ENCODE measurements at places on chromosomes 7 and 10.

- no peak for DNase-seq
These were observed 470.0 kb downstream of the SUGCT start for GRCh38 chr7:40604601-40605438.

DNA sequence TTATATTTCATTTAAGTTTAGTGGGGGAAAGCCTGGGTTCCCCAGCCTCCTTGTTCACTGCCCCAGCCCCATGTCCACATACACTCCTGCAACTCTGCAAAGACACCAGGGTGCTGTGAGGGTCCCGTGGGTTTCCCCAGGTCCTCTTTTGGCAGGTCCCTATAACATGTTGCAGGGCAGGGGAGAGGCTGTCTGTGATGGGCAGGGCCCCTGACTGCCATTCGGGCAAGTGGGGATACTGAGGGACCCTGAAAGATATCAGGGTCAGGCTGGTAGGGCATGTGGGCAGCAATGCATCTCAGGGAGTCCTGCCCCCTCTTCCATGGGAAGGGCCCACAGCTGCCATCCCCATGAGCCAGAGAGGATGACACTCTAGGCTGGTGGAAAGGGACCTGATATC, 28.4 kb downstream of the RASGEF1A start:
- DNase-seq, result no peak

DNA sequence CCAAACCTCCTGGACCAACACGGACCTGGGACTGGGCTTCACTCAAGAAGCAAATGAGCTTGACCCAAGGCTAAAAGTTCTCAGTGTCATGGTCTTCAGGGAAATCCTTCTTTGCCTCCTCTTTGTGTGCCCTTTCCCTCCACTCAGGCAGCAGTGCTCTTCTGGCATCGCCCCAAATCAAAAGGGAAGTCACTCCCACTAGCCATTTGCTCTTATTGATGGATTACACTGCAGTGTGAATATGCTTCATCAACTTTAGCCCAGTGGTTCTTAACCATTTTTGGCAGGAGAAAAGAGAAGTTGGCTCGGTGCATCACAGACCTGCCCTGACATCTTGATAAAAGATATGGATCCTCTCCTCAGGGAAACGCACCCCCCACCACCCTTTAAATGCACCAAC, 19.2 kb upstream of the IKZF1 start:
- DNase-seq, result no peak

GRCh38 chr10:109647627-109648026, 275.7 kb downstream of the XPNPEP1 start:
- no peak for DNase-seq

DNA sequence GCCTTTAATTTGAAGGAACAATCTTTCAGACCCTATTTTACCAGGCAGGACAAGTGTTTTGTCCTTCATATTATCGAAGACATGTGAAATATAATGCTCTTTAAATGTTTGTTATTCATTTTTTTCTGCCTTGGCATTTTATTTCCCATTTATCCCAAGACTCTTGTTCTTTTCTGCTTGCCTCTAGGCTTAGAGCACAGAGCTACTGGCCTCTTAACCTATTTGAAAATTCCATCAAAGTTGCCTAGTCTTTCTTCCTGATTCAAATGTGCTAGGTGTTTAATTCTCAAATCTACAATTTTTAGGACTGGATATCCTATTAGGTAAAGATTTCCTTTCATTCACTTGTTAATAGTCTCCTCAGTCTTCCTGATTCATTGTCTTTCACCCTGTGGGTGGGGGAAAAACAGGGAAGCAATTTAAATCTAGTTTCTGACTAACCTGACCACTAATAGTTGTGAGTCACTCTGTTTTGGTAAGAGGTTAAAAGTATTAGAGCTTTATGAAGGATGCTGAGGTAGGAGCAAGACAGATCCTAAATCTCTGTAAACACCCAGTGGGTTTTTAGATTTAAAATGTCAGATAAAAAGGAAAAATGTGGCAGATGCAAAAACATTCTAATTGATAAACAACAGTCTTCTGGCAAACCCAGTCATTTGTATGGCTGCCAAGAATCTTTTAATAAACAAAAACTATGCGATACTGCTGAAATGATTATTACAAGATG, 1.5 kb downstream of the LIPK start:
- DNase-seq, result no peak

DNA sequence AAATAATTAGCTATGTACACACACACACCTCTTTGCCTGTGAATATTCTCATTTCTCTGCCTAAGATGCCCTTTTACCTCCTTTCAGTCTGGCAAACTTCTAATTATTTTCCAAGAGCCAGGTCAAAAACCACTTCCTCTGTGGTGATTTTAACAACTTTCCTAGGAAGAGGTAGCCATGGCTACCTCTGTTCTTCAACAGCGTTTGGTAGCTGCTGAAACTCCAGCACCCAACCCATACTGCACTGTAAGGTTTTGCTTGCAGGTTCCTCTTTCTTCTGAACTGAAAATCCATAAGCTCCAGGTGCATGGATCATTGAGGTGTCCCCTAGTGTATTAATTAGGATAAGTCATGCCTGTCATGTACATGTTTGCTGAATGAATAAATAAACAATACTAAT, 25.6 kb downstream of the NRCAM start:
- DNase-seq, result no peak

DNA sequence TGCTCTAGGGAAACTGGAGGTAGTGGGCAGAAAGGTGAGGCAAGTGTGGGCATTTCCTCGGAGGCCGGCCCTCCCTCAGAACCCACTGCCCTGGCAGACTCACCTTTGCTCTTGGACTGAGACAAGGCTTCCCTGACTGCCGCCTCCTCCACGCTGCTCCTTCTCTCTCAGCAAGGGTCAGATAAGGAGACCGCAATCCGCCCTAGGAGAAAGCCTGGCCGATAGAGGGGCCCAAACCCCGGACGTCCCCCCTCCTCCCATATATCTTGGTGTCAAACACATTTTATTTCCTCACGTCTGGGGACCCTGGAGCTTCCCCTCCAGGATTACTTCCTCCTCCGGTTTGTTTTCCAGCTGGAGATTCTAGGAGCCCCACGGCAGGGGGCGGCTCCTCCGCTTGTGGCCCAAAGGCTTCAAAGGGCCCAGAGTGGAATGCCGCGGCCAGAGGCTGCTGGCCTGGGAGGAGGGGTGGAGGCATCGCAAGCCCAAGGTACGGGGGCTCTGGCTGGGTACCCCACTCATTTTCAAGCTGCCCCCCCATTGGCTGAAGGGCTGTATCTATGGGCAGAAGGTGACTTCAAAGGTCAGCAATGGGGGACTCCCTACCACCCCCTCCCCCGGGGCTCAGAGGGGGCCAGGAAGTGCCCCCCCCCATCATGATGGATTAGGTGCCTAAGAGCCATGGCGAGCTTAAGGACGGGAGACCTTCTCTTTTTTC, 31.7 kb upstream of the LBX1 start:
- no peak for DNase-seq

DNA sequence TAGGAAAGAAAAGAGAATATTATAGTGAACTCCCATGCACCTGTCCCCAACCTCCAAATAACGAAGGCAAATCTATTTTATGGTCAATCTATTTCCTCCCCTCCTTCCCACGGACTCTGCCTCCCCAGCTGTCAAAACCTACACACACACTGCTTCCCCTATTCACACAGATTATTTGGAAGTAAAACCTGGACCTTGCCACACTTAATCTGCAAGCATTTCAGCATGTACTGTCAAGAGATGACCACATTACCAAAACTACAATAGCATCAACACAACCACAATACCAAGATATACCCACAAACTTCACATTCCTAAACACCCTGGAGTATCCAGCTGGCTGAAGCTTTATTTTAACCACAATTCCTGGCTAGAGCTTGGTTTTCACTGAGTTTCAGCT, 27.8 kb upstream of the KCNK18 start:
- no peak for DNase-seq

DNA sequence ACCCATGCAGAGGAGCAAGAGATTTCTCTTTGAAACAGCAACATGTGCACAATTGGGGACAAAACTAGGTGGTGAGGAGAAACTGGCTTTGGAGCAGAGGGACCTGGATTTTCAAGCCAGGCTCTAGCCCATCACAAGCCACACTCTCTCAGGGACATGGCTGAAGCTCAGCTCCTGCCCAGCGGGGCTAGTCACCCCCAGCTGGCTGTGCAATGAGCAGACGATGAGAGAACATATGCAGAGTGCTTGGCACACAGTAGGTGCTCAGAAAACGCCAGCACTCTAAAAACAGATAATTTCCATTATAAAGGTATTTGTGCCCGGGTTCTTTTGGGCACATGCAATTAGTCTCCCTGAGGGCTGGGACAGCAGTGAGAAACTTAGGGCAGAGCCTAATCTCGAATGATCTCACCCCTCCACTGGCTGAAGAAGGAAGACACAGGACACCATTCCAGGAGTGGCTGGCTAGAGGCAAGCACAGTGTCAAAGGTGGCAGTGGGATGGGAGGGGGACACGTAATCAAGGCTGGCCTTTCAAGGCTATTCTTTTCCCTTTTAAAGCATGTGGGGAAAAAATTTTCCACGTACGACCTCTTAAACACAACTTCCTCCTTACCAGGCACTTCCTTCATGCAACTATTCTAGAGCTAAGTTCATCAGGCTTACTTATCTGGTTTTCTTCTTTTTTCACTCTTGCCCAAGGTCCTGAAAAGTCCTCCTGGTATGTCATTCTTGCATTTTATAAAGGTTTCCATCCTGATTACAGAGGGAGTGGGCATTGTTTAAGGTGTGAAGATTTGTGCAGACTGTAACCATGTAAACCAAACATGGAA, 15.1 kb downstream of the FAM53B start:
- DNase-seq, result no peak

DNA sequence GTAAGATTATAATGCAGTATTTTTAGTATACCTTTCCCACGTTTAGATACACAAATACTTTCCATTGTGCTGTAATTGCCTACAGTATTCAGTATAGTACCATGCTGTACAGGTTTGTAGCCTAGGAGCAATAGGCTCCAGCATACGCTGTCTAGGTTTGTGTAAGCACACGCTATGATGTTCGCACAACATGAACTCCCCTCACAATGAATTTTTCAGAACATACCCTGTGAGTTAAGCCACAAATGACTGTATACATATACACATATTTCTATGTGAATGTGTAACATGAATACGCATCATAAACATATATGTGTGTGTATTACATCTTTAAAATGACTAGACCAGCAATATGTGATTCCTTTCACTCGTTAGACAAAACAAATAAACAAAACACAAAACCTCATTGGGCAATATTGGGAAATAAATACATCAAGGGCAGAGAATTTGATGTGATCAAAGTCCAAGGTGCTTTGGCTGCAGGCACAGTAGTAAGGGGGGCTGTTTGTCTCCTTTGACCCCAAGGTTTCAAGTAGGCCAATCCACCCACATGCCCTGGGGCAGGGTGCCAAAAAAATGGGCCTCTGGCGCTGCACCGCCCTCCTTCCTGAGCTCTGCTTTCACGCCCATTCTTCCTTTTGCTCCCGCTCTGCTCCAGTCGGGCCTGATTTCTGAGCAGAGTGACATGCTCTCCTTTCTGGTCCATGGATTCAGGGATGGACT, 33.9 kb downstream of the CHN2 start:
- DNase-seq, result no peak

GRCh38 chr7:135959646-135960363, 17.4 kb downstream of the MTPN start:
- DNase-seq, result no peak

DNA sequence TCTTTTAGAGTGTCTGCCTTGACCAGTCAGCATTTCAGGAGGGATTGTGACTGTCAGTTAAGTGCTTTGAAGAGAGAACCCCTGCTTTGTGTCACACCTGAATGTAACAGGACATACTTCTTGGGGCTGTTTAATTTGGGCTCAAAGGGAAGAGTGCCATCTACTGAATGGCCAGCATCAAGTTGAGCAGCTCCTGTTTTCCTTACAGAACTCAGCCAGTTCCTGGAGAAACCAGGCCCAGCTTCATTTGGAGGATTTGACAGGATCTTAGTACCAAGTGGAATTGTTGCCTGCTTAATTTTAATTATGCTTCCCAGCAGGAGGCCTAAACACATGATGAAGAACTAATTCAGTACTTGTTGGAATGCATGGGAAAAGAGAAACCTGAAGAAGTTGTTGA, 8.3 kb downstream of the ADD3 start:
- DNase-seq, result no peak

- DNase-seq, result peak; percentile 64
These were observed at the start of gene ZPBP for GRCh38 chr7:50092579-50093491. Gene ZPBP, minus strand, starts transcription at chr7:50093246. Its CDS starts 52 bp downstream, at chr7:50093194.

DNA sequence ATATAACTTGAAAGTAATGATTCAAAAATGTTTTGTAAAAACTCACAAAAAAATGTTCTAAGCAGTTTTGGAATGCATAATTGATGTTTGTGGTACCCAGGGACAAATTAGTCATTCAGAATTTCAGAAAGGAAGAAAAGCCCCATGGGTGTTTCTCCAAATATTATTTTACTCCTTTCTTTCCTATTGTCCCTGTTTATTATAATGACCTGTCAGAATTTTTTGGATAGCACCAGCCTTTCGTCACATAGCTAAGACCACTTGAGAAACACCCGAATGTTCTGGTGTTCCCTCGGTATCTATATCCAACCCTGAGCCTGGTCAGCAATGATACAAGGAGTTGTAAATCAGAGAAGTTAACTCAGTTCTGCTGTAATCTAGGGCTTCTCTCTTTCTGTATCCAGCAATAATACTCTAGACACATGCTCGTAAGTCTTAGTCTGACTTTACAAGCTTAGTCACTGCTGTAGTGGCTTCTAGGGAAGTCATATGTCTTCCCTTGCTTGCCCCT, 64.8 kb upstream of the MEOX2 start:
- no peak for DNase-seq

GRCh38 chr7:99588868-99589267, 9.2 kb upstream of the TMEM225B start:
- no peak for DNase-seq

DNA sequence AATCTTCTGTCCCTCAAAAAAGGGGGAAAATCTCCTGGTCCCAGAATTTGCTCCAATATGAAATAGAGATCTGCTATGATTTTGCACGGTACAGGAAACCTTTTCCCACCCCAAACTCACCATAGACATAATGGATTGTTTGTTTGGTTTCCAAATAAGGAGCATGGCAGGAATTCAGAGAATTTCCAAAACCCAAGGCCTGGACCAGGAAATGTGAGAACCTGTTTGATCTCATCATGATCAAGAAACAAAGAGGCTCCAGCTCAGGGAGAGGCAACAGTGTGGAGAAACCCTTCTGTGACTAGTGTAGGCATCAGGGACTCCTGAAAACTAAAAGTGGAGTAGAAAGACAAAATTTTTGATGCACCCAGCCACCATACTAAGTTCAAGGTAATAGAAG, 1548.1 kb upstream of the LRRTM3 start:
- DNase-seq, result no peak
